Stimulated activated CD4-positive, alpha-beta T cell treated with anti-CD3 and anti-CD28 coated beads, Interleukin-12 subunit alpha, Interleukin-12 subunit beta, amount 100 ng/mL, for 48 hours (primary cell): ENCODE measurements at places on chromosomes 11 and 22.

DNA sequence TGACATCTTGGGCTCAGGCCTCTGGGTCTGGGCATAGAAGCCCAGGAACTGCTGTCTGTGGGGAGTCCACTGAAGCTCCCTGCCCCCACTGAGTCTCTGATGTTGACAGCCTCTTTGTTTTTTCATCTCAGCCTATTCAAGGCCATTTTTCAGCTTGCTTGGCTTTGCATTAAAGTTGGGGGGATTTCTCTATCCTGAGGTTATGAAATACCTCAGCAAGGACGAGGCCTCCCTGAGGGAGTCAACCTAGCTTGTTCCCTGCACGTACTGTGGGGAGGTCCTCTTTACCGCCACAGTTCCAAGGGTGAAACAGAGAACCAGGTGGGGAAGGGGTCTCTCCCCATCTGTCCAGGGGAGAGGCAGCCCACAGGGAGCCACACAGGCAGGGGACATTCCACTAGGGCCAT lies 8.4 kb downstream of the KCNQ1OT1 start:
- no peak for DNase-seq

DNA sequence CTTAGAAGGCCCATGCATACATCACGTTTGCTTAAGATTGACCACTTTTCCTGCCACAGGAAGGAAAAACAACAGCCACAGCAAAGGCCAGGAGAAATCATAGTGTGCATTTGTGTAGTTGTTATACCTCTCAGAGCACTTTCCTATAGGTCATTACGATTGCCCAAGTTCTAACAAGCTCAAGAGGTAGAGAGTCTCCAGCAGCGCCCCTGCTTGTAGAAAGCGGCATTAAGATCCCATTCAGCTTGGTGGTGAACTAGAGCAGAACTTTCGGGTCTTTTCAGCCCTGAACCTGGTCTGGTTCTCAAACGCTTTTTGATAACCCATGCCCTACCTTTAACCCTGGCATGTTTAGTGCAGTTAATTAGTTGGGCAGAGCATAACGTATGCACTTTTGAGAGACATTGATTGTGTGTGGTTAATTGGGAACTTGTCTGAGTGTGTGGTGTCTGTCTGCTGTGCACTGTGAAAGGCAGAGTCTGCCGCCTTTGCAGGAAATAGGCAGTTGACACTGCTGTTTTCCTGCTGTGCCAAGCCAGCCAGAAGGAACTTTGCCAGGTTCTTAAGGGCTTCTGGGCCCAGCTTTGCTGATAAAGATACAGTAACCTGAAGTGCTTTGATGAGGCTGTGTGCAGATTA lies 109.9 kb upstream of the CLMP start:
- no peak for DNase-seq

- peak; percentile 31 for DNase-seq
Measured at GRCh38 chr22:19181786-19182471, 3.4 kb upstream of the SLC25A1 start.

DNA sequence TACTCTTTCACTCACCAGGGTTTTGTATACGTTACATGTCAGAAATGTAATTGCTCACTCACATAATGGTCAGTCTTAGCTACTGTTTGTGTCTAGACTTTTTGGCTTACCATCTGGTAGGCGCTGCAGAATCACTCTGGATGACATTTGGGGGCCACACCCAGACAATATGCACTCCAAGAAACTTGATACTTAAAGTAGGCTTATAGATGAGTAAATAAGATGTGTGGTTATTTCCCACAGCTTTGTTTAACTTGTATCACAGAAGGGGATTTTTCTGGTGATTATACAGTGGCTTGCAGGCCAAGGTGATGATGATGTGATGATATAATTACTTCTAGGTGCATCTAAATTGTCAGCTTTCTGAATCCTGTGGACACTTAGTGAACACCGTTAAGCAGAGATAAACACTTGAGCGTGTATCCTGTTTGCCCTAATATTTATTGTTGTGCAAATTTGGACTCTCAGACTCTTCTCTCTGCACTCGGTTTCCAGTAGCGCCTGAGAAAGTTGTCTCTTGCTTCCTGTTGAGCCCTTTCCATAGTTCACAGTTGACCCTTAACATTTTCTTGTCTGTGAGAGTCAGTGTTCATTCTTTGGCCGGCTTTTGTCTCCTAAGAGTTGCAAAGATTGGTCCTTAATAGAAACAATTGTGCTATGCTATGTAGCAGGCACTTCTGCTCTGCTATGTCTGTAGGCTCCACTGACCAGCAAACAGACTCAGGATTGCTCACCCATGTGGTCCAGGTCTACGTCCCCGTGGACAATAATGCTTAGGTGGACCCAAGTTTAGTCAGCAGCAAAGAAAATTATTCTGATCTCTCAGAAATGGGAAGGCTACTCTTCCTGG lies 89.3 kb downstream of the PRR5L start:
- DNase-seq: no peak

DNA sequence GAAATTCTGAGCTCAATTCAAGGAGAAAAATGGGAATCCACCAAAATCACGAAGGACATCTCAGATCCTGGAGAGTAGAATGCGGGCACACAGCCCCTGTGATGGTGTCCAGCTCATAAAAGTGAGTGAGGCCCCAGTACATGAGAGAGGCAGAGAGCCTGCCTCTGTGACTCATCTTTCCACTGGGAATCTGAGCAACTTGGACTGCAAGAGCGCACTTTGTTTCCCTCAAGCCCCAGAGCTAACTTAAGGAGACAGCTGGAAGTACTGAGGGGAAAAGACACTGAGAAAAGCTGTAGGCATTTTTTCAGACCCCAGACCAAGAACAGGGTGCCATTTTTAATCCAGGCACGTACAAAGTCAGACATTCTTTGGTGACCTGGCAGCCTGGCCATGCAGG lies 273.7 kb downstream of the C11orf87 start:
- DNase-seq: no peak

- no peak for DNase-seq
Measured at GRCh38 chr22:22945195-22945594, 57.6 kb downstream of the IGLL5 start.

GRCh38 chr11:17642980-17643379 lies 76.4 kb upstream of the MYOD1 start:
- no peak for DNase-seq

DNA sequence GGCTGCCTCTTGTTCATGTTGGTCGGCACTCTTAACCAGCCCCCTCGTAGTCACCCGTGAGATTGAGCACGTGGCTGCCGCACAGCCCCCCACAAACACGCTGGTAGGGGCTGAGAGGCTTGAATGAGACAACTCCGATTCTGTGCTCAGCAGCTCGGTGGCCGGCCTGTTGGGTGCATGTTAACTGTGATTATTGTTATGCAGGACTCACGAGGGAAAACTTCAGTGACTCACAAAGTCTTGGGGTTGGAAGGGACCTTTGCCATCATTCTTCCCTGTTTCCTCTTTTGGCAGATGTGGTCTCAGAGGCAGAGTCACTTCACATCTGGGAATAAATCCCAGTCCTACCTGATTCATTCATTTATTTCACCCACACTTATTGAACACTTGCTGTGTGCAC lies 75.2 kb downstream of the ADAMTS15 start:
- no peak for DNase-seq

- no peak for DNase-seq
Measured at GRCh38 chr11:45366619-45367190, 80.6 kb upstream of the SYT13 start.

GRCh38 chr11:65716774-65717405 lies 3.7 kb downstream of the RNASEH2C start:
- DNase-seq: no peak

DNA sequence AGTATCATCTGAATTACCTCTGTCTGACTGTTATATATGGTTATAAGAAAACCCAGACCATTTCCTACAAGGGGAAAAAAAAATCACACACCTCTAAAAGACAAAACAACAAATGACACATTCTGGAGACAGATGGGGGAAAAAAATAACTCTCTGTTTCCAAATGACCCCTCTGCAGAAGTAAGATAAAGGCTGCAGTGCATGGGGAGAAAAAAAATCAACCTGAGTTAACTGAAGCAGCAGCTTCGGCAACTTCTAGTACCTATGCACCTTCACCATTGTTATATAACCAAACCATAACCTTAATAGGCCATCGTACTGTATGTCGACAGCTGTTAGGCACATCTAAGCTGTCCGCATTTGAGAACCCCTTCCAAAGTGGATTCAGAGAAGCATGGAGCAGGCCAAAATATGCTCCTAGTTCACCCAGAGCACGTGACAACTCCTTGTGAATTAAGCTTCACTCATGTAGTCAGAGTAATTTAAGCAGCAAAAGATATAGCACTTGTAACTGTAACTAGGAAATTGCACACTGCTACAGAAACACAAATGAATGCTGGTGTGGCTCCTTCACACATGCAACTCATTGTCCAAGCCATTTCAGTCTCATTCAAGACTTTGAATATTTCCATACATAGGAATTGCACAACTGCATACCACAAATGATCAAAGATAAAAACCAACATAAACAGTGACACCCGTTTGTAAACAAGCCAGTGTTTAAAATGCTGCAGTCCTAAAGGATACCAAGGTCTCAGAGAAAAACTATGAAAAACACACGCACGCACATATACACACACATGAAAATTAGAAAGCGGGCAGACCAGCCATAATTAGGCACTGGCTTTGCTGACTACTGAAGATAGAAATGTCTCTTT lies 2.7 kb downstream of the SIK3 start:
- DNase-seq: no peak

DNA sequence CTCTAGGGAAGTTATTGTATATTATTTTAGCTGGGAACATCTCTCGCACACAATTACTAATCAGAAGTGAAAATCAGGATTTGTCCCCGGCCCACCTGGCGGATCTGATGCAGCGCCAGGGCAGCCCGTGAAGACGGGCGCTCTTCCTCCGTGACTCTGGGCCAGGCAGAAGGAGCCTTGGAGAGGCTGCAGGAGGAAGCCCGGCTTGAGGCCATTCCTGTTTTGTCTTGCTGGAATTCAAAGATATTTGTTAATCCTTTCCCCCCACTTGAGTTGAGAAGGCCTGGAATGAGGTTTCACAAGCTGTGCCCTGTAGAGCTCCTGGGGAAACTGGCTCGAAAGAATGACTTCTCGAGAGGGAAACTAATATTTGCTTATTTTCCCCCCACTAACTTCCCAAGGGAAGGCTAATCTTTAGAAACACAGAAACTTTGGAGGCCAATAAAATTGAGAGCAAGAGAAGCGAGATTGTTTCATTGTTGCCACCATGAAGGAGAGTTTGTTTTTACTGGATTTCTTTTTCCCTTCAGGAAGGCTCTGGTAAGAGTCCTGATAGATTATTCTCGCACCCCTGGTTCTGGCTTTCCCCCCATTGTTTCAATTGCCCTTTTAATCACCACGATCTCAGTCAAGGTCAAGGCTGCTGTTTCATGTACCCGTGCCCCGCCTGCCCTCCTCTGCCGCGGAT lies 92.8 kb upstream of the SEPTIN5 start:
- no peak for DNase-seq
